ENCODE measurements at places on chromosomes 2 and 18.

GRCh38 chr2:232286001-232286868 lies 92.3 kb upstream of the ALPP start:
- no peak for DNase-seq

- DNase-seq = no peak
Measured at GRCh38 chr2:11588228-11589110, 54.6 kb downstream of the GREB1 start.

- DNase-seq = no peak
Measured at GRCh38 chr18:32333781-32334180, 136.9 kb downstream of the GAREM1 start.

DNA sequence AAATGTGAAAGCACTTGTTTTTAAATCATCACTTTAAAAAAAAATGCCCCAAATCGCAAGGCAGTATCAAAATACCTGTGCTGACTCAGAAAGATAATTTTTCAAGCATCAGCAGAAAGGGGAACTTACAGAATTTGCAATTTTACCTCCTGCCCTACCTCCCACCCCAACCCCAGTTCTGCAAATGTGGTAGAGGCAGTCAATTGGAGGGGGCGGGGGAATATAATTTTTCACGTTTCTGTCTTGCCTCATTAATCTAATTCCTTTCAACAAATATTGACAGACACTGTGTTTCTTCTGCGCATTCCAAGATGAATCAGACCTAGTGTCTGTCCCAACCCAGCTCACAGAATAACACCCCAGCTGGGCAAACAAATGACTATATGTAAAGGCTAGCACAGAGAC lies 76.8 kb downstream of the ALPK2 start:
- DNase-seq = peak; percentile 23

DNA sequence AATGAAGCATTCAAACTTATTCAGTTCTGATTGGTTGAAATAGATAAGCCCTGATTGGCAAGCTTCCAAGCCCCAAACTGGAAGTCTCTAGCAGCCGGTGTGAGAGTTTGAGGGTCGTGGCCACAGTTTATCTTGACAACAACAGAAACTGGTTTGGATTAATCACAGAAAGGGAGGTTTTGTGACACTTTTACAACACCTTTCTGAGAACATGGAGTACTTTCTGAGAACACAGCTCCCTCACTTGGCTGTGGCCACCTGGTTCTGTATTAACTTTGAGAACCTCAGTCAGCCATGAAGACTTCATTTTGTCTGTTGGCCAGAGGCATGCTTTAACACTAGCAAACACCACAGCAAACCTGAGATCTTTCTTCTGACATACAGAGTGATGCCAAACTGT lies 280.7 kb upstream of the VWC2L start:
- no peak for DNase-seq

DNA sequence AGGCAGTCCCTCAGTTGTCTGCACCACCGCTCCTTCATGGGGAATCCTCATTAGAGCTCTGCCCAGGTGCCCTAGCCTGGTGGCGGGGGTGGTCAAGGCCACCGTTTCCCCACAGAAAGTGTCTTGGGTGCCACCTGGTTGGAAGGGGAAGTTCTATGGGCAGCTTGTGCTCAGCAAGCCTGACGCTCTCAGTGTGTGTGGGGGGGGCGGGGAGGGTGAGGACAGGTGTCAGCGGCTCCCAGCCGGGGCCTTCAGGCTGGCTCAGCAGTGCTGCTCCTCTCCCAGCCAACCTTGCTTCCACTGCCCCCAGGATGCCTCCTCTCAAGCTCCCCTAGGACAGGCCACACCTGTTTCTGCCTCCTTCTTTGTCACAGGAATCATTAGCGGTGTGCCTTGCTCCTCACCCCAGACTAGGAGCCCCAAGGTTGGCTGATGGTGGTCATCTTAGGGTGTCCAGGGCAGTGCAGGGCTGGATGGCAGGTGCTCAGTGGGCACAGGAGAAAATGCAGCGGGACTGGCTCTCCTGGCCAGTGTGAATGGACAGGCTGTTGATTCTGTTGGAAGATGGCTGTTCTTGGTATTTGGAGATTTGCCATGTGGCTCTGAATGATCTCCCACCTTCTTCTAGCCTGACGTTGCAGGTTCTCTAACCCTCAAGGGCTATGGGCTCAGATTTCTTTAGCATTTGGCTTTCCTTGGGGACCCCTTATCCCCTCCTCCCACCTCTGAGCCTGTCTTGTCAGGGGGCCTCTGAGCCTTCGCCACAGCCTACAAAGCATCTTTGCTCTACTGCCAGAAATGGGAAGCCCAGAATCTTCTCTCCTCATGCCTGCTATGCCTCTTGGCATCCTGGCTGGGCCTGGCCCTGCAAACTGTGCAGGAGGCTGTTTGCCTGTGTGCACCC lies 185.8 kb upstream of the HS6ST1 start:
- no peak for DNase-seq

GRCh38 chr2:168210895-168211570 lies 36.4 kb downstream of the STK39 start:
- peak; percentile 81 for DNase-seq

GRCh38 chr2:118847762-118848172 lies 319 bp upstream of the EN1 start:
- DNase-seq = no peak

DNA sequence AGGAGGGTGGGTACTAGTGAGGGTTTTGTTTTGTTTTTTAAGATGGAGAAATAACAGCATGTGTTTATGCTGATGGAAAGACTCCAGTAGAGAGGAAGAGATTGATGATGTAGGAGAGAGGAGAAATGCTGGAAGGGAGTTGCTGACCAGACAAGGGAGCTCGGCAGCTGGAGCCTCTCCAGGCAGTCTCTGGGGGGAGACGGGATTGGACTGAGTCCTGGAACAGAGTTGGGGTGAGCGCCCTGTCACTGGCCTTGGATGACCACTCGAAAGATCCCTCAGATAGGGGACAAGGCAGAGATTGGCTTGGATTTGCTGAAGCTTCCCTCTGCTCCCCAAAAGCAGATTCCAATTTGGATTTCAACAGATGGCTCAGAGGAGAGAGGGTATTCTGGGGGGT lies 197.7 kb downstream of the NAPG start:
- no peak for DNase-seq

GRCh38 chr2:147614979-147615470 lies 229.8 kb upstream of the ACVR2A start:
- no peak for DNase-seq

DNA sequence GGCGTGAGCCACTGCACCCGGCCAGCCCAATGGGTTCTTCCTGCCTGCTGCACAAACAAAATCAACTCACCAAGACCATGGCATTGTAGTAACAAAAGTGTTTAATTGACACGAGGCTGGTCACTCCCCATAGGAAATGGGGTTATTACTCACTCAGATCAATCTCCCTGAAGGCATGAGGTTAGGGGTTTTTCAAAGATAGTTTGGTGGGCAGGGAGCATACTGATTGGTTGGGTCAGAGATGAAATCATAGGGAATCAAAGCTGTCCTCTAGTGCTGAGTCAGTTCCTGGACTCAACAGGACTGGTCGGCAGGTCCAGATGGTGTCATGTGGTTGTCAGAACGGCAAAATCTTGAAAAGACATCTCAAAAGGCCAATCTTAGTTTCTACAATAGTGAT lies 122.1 kb downstream of the TMEM17 start:
- DNase-seq = no peak
